ENCODE measurements at places on chromosomes 12 and 14.

DNA sequence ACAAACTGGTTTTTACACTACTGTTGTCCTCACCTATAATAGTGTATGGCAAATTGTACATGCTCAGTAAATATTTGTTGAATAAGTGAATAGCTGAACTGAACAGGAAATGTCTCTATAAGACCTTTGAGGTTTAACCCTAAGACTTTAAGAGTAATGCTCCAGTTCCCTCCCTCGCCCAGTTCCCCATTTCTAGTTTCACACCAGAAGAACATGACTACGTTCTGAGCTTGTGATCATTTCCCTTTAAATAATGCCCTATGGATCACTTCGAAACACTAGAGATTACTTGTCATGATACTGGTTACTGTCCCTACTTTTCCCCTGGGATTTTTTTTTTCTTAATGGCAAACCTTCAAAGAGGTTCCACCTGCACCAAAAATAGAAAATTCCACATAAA is 69.3 kb downstream of the PRKD1 start:
- no peak for DNase-seq

- no peak for DNase-seq
These were observed 13.5 kb upstream of the TNFAIP2 start for GRCh38 chr14:103109535-103110441.

GRCh38 chr14:105879867-105880561 is 353.6 kb downstream of the TMEM121 start:
- DNase-seq = no peak

GRCh38 chr12:1474041-1474573 is 120.3 kb downstream of the FBXL14 start:
- DNase-seq = peak; percentile 21

GRCh38 chr12:44465139-44465538 is 411.0 kb downstream of the NELL2 start:
- no peak for DNase-seq

Data from neuronal stem cell (in vitro differentiated cells).